ENCODE measurements at places on chromosomes 1 and 21.

GRCh38 chr1:102970496-102971078 is 137.7 kb downstream of the COL11A1 start:
- no peak for DNase-seq

GRCh38 chr1:68225781-68226180 is 6.5 kb downstream of the WLS start:
- DNase-seq = no peak

DNA sequence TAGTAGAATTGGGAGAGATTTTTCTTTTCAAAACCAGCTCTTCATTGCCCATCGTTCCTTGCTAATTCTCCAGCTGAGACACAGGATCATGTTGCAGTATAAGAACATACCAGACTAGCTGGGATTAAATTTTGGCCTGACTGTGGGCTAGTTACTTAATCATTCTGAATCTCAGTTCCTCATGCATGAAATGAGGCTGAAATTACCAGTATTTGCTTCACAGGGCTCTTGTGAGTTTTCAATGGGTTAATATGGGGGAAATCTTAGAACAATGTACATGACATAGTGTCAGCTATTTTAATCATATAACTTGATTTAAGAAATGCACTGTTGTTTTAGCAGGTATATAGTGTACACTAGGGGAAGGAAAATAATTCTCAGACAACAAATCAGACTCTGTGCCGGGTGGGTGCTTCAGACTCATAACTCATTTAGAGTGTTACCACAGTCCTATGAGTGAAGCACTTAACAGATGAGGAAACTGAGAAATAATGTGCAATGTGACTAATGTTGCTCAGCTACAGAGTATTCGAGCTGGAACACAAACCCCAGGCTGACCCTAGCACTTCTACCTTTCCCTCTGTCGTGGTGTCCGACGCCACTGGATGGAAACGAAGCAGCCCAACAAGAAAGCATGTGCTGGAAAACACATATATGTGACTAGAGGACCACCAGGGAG is 137.6 kb upstream of the SGIP1 start:
- no peak for DNase-seq

DNA sequence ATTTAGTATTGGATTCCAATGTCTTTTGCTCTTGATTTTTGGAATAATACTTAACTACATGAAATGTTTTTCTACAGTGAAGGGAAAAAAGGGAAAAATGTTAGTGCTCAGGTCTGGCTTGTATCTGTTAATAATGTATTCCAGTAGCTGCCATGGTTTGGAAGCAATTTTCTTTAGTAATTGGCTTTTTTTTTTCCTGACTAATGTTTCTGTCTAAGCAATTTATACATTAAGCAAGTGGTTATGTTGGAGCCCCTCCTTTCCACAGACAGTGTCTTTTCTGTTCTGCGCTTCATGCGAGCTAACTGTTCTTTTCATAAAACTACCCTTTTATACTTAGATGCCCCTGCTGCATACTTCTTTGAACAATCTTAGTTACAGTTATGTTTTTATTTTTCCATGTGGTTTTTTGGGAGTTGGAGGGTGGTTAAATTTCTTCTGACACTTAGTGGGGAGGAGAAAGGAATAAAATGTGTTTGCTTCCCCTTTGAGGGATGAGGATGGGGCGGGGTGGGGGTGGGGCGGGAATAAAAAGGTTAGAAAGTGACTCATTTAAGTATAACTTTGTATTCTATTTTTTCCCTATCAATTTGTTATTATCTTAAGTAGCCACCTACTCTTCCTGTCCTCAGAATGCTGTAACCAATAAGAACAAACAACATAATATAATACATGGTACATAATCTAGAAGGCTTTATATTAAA is 83.1 kb downstream of the CLIC4 start:
- DNase-seq = no peak

DNA sequence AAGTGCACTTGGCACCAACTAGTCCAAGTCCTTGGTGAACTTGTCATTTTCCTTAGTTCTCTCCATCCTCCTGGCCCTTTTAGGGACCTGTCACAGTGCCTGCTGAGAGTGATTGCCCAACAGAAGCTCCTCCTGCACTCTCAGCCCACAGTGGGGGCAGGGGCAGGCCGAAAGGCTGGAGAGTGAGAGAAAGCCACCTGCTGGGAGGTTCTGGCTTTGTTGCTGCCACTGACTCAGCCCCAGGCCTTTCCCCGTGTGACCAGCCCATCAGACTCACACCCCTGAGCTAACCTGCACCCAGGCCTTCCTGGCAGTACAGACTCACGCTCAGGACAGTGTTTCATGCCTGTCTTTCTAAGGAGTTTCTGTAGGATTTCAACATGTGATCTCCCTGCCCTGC is 17.1 kb upstream of the PROK1 start:
- DNase-seq = no peak

GRCh38 chr1:36888811-36889477 is 145.4 kb downstream of the GRIK3 start:
- no peak for DNase-seq

- no peak for DNase-seq
Measured at GRCh38 chr1:234960722-234961455, 167.7 kb downstream of the TOMM20 start.

GRCh38 chr1:200724064-200724463 is 14.6 kb upstream of the CAMSAP2 start:
- no peak for DNase-seq

DNA sequence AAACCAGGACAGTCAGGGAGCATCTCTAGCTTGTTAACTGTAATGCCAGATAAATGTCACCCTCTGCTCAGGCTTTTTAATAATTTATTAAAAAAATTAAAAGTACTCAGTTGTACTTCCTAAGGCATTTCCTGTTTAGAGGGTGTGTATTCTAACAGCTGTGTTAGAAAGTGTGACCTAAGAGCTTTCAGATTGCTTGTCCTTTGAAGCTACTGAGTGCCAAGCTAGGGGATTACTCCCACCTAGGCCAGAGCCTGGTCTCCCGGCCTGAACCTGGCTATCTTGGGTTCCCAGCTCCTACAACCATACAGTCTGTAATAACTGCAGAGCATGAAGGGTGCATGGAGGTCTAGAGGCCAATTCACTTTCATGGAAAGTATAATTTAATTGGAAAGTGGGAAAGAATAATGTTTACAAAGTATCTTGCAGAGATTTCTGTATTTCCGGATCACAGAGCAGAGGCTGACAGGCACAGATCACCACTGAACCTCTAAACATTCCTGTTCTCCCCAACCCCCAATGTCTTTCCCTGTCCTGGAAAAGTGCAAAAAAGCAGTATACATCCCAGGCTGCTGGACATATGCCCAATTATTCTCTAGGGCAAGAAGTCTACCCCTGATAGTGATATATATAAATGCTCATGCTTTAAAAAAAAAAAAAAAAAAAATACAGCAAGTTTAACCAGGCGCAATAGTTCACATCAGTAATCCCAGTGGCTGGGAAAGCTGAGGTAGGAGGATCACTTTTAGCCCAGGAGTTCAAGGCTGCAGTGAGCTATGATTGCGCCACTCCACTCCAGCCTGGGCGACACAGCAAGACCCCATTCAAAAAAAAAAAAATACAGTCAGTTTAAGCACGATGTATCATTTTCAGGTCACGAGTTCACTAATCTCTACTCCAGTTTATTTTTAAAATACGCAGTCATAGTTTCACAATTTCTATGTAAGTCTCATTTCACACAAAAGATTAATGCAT is 36.7 kb upstream of the RAP1A start:
- DNase-seq = no peak

- no peak for DNase-seq
Measured at GRCh38 chr1:21937372-21938121, 437 bp upstream of the HSPG2 start.

DNA sequence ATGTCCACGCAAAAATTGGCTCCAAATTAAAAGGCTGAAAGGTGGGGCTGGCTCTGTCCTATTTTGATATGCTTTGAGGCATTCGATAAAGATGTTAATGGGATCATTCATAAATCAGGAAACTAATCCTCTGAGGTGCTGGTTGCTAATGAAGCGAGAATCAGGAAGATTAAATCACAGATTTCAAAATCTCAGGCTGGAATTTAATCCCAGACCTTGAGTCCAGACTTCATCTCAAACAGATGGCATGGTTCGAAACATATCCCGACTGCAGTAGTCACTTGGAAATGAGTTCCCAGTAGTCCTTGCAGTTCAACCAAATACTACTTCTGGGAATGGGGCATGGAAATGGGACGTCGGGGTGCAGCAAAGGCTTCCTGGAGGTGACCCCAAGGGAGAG is 4.5 kb upstream of the KLF17 start:
- no peak for DNase-seq

DNA sequence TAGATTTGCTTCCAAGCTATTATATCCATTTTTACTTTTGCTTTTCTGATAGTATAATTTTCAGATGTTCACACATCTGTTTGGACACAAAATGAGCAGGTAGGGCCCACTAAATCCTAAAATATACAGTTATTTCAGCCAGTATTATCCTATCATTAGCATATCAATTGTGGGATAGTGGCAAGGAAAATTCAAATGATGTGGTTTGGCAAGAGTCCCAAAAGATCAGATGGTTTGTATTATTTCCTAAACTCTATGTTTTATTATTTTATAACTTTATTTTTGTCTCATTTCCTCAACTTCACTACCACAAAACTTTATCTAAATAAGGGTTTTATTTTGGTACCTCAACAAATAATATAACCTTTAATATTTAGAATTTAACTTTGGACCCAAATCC is 1659.6 kb downstream of the NCAM2 start:
- DNase-seq = no peak

DNA sequence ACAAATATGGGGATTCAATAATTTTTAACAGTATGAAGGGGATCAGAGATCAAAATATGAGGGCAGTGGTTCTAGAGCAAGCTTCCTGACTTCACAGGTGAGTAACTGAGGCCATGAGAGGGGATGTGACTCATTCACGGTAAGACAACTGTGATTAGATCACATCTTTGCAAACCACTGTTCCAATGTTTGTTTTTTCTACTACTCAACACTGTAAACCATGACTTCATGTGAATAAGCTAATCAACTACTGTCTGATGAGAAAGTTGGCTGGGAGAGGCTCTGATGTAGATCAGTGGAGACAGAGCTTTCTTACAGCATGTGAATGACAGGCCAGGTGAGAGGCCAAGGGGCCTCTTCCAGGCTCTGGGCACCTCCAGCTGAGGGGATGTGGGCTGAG is 84.7 kb downstream of the BRINP2 start:
- no peak for DNase-seq

DNA sequence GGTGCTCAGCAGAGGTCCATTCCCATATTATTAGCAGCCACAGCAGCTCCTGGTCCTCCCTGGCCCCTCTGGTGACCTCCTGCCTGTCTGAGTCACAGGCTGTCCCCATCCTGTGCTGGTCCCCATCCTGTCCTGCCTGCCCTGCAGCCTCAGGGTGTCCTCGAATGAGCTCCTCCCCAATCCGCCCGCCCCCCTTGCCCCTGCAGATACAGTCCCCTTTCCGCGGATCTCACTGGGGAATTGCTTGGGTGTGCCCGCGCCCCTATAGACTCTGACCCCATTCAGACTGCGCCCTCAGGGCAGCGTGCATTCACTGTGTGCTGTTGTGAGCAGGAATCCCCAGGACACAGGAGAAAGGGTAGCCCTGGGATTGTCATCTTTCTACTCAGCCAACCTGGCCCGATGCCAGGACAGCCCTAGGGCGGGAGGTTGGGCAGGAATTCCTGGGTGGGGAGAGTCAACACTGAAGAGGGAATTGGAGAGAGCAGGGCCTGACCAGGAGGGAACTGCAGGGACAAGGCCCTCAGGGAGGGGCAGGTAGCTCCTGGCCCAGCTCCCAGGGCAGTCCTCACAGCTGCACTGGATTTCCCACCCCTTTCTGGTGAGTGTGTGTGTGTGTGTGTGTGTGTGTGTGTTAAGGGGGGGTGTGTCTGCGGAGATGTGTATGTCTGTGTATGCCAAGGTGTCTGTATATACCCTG is 1.1 kb upstream of the GUCA2A start:
- DNase-seq = no peak

DNA sequence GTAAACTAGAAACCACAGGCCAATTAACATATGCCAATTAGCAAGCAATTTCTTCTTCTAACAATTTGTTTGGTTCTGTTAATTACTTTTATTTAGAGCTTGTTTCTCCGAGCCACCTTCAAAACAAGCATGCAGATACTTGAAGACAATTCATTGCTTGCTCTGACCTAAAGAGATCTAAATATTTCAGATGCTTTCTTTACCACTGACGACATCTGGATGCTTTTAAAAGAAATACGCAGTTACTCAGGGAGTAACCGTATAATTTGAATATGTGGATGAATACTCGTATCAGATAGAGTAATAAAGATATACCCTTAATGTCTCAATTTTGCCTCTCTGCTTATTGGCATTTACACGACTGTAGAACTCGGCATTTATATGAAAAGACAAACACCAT is 390.0 kb downstream of the DISC1 start:
- DNase-seq = no peak

GRCh38 chr1:112383759-112384370 is 12.1 kb upstream of the CTTNBP2NL start:
- DNase-seq = no peak

DNA sequence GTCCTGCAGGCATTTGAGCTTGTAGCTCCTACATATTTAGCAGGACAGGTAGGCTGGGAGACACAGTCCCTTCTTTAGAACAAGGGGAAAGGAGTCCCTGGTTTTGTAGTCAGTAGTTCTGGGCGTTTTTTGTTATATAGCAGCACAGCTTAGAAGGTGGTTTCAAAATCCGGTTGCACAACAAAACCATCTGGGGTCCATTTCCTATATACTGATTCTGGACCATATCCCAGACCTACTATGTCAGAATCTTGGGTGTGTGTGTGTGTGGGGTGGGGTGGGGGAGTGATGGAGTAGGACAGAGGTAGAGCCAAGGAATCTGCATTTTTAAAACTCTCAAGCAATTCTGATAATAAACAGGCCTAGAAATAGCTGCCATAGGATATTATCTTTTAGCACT is 21.6 kb downstream of the METTL13 start:
- no peak for DNase-seq

GRCh38 chr1:32334274-32334861 is 1.7 kb downstream of the MARCKSL1 start:
- no peak for DNase-seq

DNA sequence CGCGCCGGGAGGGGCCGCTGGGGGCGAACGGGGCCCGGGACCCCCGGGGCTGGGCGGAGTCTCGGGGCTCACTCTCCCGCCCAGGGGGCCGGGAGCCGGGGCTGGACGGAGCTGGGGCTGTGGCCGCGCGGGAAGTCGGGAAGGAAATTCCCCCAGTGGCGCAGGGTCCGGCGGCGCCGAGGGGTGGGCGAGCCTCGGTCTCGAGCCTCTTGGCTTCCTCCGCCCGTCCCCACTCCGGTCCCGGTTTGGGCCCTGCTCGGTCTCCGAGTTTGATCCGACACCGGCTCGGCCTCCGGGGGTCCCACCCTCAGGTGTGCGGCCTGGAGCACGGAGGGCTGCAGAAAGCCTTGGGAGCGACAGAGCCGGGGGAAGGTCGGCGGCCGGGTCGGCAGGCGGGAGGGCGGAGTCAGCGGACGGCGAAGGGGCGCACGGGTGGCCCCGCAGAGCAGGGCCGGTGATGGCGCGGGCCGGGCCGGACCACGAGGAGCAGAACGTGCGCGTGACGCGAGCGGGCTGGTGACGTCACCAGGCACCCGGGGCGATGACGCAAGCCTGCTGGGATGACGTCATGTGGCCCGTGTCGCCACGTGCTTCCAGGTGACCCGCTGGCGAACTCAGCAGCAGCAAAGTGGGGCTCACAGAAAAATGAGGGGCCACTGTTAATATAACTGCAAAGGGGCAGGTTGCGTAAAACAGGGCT is 610 bp upstream of the HES4 start:
- DNase-seq = peak; percentile 97

All from chondrocyte (in vitro differentiated cells).